ENCODE measurements at places on chromosomes 4 and X.

DNA sequence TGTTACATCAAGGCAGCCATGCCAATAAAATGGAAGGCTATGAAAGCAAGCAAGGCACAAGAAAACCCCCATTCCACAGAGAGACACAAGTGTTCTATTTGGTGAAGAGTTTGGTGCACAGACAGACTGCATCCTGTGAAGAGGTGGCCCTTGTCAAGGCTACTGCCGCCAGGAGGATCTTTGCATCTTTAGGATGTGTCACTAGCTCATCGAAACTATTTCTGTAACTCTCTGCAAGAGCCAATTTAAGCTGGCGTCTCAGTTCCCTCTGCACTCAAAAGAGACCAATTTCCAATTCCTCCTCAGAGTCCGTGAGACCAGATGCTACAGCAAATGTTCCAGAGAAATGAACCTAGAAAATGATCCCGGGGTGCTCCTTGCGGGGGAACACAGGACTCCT lies 91.0 kb downstream of the PHKA2 start:
- no peak for DNase-seq

DNA sequence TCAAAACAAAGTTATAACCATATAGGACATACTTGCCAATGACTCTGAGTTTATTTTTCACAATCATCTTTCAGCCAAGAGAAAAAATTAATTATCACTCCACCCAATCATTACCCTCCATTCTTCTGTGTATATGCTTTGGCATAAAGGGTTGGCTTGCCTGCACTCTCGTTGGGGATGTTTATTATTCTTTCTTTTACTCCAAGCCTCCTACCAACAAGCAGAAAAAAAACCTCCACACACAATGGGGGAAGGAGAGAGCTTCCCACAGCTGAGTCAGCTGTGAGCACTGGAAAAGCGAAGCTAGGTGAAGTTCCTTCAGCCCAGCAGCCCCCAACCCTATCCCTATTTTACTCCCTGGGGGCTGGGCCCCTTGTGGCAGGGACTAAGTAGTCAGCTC lies 1.5 kb downstream of the OPHN1 start:
- DNase-seq, result no peak

DNA sequence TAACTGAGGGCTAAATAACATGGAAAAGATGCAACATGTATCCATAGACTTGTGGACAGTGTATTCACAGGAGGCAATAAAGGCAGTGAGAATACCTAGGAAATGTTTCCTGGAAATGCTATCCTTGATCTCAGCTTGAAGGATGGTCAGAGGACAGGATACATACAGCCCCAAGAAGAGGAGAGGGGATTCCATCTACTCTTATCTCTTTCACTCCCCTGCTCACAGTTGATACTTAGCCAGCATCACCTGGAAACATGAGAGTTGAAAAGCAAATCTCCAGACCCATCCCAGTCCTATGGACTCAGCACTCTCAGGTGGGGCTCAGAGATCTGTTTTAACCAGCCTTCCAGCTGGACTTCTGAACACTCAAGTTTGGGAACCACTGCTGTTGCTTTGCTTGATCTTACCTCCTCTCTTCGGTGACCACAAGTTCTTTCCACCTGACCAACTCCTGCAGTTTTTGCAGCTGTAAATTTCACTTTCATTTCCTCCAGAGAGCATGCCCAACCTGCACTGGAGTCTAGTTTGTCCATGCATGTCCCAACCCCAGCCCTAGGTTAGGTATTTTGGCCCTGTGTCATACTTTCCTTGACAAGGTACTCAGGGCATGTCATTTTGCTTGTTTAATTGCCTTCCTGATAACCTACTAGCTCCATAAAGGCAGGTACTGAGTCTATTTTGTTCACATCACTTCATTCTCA lies 10.4 kb downstream of the RELL1 start:
- no peak for DNase-seq

GRCh38 chrX:103376118-103376978 lies at the start of gene BEX3:
TSS of gene BEX3 (plus strand) at chrX:103376538. CDS start at chrX:103377522, 984 bp downstream.
- DNase-seq, result no peak

DNA sequence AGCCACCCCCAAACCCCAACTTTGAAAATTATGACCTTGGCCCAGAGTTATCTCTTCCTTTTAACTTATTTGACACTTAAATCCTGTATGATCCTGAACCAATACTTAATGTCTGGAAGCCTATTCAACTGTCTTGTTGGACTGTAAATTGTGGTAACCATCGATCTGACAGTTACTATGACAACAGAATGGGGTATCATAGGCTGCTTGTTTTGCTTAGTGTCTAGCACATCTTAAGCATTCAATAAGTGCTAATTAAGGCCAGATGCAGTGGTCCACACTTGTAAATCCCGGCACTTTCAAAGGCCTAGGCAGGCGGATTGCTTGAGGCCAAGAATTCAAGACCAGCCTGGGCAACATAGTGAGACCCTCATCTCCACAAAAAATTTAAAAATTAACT lies 175.0 kb downstream of the APBB2 start:
- DNase-seq, result no peak

GRCh38 chr4:173171098-173171497 lies 2.5 kb downstream of the GALNT7 start:
- DNase-seq, result no peak

- no peak for DNase-seq
Observed at GRCh38 chr4:15882675-15883086, 55.9 kb downstream of the FGFBP1 start.

DNA sequence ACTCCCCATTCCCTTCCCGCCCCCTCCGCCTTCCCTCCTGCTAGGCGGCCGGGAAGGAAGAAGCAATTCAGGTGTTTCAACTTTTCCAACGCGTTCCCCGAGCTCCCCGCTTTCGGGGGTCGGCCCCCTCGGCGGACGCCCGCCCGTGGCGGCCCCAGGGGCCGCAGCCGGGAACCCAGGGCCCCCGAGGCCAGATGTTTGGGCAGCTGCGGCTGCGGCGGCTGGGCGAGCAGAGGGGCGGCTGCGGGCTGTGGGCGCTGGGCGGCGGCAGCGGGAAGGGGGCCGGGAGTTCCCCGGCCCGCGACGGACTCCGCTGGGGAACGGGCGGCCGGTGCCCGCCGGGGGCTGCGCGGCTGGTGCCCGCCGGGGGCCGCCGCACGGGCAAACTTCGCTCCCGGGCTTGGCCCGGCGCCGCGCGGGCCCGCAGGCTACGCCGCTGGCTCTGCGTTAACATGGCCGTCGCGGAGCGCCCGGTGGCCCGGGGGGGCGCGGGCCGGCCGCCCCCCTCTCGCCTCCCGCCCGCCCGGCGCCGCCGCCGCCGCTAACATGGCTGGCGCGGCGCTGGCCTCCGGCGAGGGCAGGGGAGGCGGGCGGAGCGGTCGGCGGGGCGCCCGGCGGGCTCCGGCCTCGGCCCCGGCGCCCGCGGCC lies 510 bp downstream of the HMGB3 start:
- no peak for DNase-seq

GRCh38 chr4:176406297-176406696 lies 86.5 kb downstream of the SPCS3 start:
- DNase-seq, result no peak

DNA sequence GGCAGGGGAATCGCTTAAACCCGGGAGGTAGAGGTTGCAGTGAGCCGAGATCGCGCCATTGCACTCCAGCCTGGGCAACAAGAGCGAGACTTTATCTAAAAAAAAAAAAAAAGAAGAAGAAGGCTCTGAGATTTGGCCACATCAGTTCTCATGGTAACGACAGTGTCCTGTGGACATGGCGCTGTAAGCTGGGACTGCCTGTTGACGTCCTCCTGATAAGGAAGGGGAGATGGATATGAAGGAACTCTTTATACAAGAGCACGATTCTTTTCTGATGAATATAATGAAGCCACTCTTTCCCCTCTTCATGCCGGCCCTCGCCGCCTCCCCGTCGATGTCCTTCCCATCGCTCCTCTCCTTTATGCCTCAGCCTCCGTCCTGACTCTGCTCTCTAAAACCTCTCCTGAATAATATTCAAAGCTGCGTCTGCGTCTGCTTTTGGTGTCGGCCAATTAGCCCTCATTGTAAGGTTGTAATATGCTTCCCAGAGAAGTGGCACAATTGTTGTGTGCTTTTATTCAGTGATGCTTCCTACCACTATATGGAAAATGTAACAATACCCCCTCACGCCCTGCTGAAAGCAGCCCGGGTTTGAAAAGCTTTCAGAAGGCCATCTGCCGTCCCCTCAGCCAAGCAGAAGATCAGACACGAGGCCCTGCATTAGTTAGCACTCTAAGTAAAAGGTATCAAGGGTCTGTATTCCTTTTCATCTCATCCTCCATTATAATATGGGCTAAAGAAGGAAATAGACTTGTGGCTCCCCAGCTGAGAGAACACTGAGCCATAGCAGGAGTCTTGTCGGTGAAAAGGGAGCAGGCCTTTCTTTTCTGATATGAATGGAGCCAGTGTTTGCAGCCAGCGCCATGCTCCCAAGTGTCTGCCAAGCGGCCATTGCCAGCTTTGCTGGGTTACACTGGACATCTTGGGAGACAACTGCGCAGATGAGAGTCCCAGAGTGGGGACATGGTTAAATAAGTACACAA lies 22.1 kb upstream of the SCOC start:
- DNase-seq, result no peak

GRCh38 chr4:108488865-108489264 lies 131.5 kb upstream of the RPL34 start:
- no peak for DNase-seq

DNA sequence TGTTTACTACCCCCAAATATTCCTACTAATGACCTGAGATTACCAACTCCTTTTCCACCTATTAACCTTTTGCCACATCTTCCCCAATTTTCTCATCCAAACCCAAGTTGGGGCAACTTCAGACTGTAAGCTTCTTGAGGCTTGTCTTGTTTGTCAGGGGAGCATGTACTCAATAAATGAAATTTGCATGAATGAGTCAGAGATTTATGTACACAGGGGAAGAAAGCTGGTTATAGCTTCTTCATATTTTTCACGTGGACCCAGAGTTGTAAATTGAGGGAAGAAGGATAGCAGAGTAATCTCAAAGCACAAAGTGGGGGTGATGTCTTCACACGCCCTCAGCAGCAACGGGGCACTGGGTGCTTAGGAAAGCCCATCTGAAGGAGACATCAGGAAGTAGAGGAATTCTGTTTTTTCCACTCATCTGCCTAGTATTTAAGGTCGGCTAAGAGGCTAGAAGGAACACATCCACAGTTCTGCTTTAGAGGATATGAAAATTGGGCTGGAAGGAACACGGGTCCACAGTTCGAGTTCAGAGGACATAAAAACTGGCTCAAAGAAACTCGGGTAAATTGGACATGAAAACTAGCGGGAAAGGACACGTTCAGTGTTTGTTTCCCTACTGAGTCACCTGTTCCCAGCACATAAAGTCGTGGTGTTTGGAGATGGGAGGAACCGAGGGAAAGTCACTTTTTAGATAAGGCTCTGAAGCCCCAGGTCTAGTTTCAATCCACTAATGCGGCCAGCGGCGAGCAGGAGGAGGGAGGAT lies 696 bp upstream of the CA5B start:
- DNase-seq, result no peak

DNA sequence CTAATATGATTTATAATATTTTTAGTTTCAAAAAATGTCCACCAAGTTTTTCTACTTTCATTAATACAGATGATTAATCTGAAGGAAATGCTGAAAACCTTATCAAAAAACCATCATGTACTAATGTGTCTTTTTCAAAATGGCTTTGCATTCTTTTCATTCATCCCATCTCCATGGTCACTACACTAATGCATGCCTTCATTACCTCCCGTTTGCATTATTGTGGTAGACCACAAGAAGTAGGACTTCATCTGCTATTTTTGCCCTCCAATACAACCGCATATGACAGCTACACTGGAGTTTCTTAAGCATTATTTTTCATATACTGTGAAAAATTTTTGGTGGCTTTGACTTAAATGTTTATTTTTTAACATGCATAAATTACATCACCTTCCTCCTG lies 37.9 kb upstream of the FSTL5 start:
- no peak for DNase-seq

- no peak for DNase-seq
Observed at GRCh38 chr4:147808447-147808846, 76.6 kb downstream of the ARHGAP10 start.

GRCh38 chr4:26032142-26032541 lies 118.1 kb downstream of the SMIM20 start:
- DNase-seq, result no peak

DNA sequence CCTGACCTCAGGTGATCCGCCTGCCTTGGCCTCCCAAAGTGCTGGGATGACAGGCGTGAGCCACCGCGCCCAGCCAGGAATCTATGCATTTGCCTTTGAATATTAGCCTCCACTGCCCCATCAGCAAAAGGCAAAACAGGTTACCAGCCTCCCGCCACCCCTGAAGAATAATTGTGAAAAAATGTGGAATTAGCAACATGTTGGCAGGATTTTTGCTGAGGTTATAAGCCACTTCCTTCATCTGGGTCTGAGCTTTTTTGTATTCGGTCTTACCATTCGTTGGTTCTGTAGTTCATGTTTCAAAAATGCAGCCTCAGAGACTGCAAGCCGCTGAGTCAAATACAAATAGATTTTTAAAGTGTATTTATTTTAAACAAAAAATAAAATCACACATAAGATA lies 44.2 kb upstream of the SHOX start:
- no peak for DNase-seq

DNA sequence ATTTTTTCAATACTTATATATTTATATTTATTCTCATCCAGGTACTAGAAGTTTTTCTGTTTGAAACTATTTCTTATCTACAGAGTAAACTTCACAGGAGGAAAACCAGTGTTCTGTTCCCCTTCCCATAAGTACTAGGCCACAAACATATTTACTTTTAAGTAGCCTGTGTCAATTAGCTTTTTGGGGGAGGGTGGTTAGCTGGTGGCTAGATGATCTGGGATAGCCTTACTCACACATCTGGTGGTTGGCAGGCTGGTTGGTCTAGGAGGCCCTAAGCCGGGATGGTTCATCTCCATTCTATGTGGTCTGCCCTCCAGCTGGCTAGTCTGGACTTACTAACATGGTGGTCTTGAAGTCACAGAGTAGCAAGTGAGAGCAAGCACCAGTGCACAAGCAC lies 6.2 kb downstream of the JADE3 start:
- DNase-seq, result no peak

DNA sequence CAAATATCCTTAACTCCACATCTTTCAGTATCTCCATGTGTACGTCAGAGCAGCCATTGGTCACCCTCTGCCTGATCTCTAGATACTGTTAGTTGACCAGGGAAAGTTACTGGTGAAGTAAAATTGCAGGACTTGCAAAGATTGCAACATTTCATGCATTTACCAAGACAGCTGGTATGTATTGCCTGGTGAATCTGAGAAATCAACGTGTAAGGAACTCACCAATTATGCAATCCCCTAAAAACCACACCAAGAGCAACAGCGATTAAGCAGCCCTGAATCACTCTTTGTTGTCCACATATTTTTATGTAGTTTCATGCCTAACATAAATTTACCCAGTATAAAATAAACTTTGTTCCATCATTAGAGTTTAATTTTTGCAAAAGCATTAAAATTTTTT lies 271.2 kb downstream of the NLGN4X start:
- no peak for DNase-seq

GRCh38 chr4:57117491-57117890 lies 7.3 kb upstream of the IGFBP7 start:
- no peak for DNase-seq

DNA sequence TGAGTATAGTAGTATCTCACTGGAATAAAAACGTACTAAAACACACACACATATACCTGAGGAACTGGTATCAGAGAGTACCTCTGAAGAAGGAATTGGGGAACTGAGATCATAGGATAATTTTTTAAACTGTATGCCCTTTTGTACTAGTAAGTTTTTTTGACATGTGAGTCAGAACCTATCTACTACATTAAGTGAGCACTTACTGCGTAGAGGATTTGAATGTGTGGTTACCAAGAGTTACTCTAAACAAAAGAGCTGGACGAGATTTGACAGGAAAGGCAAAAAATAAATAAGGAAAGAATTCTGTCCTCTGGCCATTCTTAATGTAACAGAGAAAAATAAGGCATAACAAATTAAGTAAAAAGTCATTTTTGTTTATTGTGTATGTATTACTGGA lies 546.5 kb upstream of the FAT1 start:
- DNase-seq, result no peak
